ENCODE measurements at places on chromosomes 5 and 9.
A peak's percentile ranks its signal among the peaks of the same experiment; 100 is the strongest.

DNA sequence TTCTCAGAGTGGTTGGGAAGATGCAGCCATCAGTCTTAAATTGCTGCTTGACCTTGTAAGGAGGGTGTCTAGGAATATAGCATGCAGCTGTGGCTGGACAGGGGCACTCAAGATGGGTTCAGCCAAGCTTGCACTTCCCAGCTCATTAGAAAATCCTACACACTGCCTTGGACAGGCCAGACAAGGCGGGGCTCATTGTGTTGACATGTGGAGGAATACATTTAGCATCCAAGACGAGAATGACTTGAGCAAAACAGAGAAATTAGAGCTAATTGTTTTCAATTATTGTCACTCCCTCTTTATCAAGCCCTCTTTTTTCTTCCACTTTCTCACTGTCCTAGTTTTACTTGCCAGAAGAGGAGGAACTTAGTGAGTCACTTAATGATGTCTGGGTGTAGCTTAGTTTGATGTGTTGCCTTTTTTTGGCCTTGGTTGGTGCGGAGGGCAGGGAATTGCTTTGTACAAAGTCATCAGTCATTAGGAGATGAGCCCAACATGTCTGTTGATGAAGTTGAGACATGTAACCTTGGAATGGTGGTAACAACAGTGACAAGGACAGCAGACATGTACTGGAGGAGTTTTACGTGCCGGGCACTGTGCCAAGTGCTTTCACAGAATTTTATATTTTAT, 1219.3 kb upstream of the WWC1 start:
- no peak for DNase-seq

GRCh38 chr5:66807743-66808142, 211.6 kb downstream of the MAST4 start:
- DNase-seq = peak; percentile 21

GRCh38 chr9:113511856-113512761, 48.6 kb downstream of the RGS3 start:
- peak; percentile 29 for DNase-seq

DNA sequence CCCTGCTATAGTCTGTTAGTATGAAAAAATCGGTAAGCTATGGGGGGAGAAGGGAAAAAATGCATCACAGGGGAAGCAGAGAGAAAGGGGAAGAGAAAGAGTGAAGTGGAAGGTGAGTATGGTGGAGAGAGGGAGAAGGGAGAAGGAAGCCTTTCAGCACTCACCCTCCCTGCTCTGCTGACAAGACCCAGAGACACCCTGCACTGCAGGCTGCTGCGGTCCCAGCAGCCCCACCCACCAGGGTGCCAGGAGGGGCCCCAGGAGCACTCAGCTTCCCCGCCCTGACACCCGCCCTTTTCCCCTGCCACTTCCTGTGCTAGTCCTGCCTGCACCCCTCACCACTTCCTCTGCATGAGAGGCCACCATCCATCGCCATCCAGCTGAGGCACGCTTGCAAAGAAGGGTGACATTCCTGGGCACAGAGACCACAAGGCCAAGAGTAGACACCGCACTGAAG, 12.7 kb downstream of the STK10 start:
- DNase-seq = no peak

DNA sequence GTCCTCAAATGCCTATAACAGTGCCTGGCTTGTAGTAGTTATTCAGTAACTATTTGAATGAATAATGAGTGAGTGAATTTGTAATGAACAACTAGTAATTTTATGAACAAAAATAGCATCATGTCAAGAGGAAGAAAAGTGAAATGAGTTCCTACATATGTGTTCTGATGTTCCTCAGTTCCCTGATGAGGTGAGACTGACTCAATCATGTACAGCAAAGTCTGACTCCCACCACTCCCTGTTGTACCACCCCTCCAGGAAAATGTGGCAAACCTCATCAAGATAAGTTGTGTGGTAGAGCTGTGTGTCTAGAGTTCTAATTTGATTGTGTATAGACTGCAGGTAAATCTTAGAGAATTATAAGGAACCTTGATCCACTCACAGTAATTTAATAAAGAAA, 201.6 kb downstream of the GOLPH3 start:
- DNase-seq = no peak

Measured in SJSA1 (cell line).